Amniotic epithelial cell (primary cell): ENCODE measurements at places on chromosomes 4 and X.

GRCh38 chr4:101279377-101279871 lies 67.9 kb downstream of the PPP3CA start:
- peak; percentile 98 for DNase-seq

GRCh38 chr4:68021185-68021584 lies 57.9 kb upstream of the TMPRSS11A start:
- peak; percentile 29 for DNase-seq

DNA sequence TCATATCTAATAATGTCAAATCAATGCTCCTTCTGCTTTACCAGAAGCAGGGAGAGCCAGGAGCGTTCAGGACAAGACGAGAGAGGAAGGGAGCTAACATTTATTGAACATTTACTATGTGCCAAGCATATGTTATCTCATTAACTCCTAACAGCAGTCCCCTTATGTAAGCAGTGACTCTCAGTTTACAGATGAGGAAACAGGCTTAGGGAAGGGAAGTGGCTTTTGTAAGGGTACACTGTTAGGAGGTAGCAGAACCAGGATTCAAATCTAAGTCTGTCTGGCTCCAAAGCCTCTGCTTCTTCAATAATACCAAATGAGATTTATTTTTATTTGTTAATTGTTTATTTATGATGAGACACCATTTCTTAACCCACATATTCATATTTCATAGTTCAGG lies 2.6 kb upstream of the STARD8 start:
- DNase-seq = no peak

- DNase-seq = peak; percentile 25
These were observed 176.4 kb downstream of the IL13RA2 start for GRCh38 chrX:114841051-114841450.

GRCh38 chr4:152346979-152347378 lies 188.9 kb downstream of the FBXW7 start:
- no peak for DNase-seq

DNA sequence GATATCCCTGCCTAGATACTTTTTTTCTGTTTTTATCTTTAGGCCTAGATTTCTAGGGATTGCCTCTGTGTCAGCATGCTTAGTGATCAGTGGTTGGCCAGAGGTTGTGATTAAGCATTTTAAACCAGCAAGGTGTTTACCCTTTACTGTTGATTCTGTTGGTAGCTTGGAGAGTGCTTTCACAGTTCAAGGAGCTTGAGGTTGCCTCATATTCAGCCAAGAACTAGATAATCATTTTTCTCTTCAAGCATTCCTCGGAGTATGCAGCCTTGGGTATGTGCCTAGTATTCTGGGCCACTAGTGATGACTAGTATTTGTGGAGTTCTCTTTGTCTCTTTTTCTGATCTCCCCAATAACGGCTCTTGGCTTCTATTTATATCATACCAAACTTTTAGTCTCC lies 20.4 kb downstream of the APOOL start:
- peak; percentile 55 for DNase-seq

GRCh38 chr4:94605241-94605805 lies 152.4 kb upstream of the BMPR1B start:
- no peak for DNase-seq
